ENCODE measurements at places on chromosomes 1 and 21. TPM values are rescaled to one million over a fixed set of nuclear protein-coding genes. Genes with fewer than 3 reads are reported as not detected.

GRCh38 chr1:15428815-15429435 is 9.3 kb upstream of the CTRC start:
- DNase-seq: no peak

- DNase-seq: no peak
Observed at GRCh38 chr1:70906800-70907199, 140.8 kb downstream of the PTGER3 start.

- DNase-seq: no peak
Observed at GRCh38 chr1:21936366-21937031, 611 bp downstream of the HSPG2 start.

- no peak for DNase-seq
Observed at GRCh38 chr1:71853360-71853759, 429.0 kb downstream of the NEGR1 start.

- no peak for DNase-seq
Observed at GRCh38 chr1:975896-976683, 5.8 kb downstream of the PERM1 start.

- no peak for DNase-seq
Observed at GRCh38 chr1:100544791-100545190, 6.9 kb downstream of the GPR88 start.

DNA sequence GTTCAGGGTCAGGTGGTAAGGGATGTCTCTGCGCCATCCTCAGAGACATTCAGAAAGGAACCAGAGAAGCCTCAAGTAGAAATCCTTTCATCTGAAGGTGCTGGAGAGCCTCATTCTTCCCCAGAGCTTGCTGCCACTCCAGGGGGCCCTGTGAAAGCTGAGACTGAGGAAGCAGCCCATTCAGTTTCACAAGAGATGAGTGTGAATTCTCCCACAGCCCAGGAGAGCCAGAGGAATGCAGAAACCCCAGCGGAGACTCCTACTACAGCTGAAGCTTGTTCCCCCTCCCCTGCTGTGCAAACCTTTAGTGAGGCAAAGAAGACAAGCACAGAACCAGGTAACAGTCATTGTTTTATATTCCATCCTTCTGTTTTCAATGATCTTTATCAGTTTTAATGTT is 38.7 kb downstream of the ZBTB40 start:
- no peak for DNase-seq

- DNase-seq: no peak
Observed at GRCh38 chr1:99652881-99653281, 7.0 kb downstream of the PALMD start.

- DNase-seq: no peak
Observed at GRCh38 chr1:23194119-23194984, 22.9 kb downstream of the HTR1D start.

DNA sequence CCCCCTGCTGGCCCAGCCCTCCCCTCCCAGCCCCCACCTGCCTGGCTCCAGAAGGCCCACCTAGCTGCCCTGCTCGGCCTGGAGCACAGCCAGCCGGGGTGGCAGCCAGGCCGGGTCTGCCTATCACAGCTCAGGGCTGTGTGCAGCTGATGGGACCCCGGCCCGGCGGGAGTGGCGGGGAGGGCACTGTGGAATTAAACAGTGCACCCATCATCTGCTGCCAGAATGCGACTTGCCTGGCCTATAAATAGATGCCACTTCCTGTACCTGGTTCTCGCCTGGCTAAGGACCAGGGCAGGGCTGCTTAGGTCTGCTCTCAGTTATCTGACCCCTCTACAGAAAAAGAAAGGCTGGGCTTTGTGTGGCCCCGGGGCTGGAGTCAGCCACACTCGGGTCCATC is 98.2 kb upstream of the VAMP3 start:
- DNase-seq: no peak

RIPPLY3 gene
- total RNA-seq: not detected

TRAF3IP3 gene
- 7.1 TPM for total RNA-seq

ORC1 gene
- 1.7 TPM for total RNA-seq

NPHS2 gene
- total RNA-seq: not detected

SEMA6C gene
- total RNA-seq: 10.1 TPM

TRIM63 gene
- total RNA-seq: not detected

Measured in vagina (tissue), 2 donors.